ENCODE measurements at places on chromosomes 16 and 17.

GRCh38 chr17:16938496-16939207, 33.3 kb downstream of the TNFRSF13B start:
- peak; percentile 19 for DNase-seq

GRCh38 chr16:72924927-72925630, 122.8 kb downstream of the ZFHX3 start:
- peak; percentile 63 for DNase-seq

DNA sequence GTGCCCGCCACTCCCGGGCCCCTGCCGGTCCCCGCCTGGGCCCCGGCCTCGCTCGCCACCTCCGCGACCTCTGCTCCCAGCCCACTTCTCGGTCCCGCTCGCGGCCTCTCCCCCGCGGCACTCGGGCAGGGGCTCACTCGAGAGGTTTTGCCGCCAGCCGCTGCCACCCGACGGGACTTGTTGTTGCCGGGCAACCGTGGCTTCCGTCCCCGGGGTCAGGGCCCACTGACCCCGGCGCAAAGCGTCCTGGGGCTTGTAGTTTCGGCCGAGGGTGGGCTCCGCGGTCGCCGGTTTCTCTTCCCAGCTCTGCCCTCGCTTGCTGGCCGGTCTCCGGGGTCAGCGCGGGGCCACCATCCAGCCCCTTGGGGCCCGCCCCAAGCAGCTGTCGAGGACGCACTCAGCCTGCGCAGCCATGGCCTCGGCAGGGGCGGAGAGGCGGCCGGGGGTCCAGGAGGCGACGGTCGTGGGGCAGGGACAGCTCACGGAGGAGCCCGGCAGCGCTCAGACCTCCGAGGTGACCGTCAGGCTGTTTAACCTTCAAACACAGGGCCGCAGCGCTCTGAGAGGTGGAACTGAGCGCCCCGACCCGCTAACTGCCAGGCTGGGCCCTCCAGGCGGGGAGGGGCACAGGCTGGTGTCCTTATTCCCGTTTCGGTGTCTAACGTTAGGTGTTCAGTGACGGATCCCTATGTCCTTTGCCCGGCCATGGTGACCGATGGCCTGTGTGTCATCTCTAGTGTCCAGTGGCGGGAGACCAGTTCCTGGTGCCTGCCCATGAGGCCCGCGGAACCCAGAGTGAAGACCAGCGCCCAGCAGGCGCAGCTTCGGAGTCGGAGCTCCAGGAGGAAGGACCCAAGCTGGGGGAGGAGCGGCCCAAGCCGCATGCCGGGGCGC, at the start of the genes C16orf86 and ENKD1:
TSS of gene C16orf86 (plus strand) at position 256 of the 894 bp plus-strand sequence. CDS start at position 413, 157 bp downstream.
TSS of gene ENKD1 (minus strand) at position 192 of the 894 bp plus-strand sequence. CDS start 308 bp downstream, outside the sequence.
- DNase-seq: peak; percentile 78

- peak; percentile 35 for DNase-seq
Measured at GRCh38 chr17:10156948-10157607, 41.3 kb downstream of the GAS7 start.
